ENCODE measurements at places on chromosomes 13 and 19.

GRCh38 chr13:20498659-20499058, 27.0 kb downstream of the CRYL1 start:
- DNase-seq, result no peak

DNA sequence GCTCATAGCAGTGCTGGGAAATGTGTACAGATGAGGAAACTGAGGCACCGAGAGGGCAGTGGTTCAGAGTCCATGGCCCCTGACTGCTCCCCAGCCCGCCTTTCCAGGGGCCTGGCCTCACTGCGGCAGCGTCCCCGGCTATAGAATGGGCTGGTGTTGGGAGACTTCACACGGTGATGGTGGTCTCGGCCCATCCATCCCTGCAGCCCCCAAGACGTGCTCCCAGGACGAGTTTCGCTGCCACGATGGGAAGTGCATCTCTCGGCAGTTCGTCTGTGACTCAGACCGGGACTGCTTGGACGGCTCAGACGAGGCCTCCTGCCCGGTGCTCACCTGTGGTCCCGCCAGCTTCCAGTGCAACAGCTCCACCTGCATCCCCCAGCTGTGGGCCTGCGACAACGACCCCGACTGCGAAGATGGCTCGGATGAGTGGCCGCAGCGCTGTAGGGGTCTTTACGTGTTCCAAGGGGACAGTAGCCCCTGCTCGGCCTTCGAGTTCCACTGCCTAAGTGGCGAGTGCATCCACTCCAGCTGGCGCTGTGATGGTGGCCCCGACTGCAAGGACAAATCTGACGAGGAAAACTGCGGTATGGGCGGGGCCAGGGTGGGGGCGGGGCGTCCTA, 15.9 kb downstream of the LDLR start:
- no peak for DNase-seq

GRCh38 chr19:13544423-13544822, 38.1 kb upstream of the CACNA1A start:
- no peak for DNase-seq

DNA sequence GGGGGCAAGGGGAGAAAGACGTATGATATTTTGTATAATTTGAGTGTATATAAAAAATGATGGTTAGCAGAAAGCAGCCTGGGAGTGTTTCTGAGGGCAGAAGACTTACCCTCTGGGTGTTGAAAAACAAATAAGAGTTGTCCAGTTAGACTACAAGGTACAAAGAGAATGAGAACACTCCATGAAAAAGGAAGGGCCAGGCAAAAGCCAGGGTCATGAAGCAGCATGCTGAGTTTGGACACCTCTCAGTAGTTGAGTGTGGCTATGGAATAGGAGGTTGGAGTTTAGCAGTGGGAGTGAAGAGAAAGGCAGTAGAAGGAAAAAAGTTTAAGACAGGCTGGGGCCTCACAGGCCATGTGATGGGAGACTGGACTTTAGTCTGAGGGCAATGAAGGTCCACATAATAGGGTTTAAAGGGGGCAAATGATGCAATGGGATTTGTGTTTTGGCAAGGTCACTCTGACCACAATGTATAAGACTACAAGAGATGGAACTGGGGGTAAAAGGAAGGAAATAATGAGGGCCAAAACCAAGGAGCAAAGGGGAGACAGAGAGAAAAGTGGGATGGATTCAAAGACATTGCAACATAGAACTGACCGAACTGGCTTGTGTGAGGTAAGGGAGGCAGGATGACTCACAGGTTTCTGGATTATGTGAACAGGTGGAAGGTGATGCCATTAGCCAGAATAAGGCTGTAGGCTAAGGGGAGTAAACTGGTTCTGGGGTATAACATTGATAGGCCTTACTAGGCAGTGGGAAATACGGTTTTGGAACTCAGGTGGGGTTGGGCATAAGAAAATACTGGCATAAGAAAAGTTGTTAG, 76.6 kb downstream of the SERP2 start:
- DNase-seq, result no peak

- no peak for DNase-seq
Measured at GRCh38 chr13:20043207-20043925, 84.8 kb downstream of the ZMYM2 start.

DNA sequence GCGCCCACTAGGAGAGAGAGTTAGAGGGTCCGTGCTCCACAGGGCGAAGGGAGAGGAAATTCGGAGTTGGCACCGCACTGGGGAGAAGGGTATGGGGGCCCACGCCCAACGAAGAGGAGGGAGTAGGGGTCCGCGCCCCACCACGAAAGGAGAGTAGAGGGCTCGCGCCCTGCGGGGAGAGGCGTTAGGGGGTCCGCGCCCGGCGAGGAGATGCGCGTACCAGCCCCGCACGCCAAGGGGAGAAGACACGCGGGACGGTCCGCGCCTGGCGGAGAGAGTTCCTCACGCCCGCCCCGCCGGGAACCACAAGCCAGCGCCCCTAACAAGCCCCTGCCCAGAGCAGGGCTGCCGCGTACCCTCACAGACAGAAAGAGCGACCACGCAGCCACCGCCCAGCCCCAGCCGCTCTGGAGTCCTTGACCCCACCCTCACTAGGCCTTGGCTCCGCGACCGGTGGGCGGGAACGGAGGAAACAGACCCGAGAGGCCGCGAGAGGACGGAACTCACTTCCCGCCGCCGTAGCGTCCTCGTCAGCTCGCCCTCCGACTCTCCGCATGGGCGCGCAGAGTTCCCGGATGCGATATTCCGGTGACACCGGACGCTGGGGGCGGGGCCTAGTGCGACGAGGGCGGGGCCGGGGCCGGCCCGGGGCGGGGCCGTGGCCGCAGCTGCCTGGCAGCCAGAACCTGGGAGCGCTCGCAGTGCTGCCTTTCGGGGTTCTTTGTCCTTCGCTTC, 20.0 kb upstream of the ZSCAN18 start:
- DNase-seq, result peak; percentile 50

DNA sequence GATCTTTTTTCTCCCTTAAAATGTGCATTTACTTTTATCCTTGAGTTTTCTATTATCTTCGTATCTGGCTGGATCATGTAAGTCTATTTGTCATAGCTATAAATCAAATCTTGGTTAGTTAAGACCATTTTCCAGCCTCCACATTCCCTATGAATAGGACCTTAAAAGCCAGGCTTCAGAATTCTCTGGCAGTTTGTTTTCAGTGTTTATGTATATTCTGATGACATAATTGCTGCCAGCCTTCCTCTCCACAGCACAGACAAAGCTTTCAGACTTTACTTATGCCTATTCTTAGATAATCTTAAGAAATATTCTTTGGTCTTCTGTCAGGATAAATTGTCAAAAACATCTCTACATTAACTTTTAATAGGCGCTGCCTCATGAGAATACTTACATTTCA, 870.8 kb upstream of the SPRY2 start:
- no peak for DNase-seq

DNA sequence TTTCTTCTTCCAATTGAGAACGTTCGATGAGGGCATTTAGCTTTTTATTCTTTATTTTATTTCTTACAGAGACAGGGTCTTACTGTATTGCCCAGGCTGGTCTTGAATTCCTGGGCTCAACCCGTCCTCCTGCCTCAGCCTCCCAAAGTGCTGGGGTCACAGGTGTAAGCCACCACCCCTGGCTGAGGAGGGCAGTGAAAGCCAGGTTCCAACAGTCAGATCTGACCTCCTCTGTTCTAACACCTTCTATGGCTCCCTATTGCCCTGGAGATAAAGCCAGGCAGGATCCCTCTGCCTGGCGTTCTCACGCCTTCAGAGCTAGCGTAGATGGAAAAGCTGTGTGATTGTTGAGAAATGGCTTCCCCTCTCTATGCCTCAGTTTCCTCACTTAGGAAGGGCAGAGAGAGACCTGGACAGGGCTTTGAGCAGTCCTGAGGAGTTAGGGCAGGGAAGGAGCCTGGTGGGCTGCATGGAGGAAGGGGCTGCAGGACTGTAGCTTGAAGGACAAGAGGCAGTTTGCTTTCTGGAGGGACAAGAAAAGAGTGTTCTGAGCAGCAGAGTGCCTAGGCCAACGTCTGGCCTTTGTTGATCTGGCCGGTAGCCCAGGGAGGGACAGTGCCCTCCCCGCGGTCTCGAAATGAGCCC, 5.5 kb downstream of the ARHGAP45 start:
- no peak for DNase-seq

- no peak for DNase-seq
Measured at GRCh38 chr13:46615888-46616531, 63.0 kb downstream of the LRCH1 start.

DNA sequence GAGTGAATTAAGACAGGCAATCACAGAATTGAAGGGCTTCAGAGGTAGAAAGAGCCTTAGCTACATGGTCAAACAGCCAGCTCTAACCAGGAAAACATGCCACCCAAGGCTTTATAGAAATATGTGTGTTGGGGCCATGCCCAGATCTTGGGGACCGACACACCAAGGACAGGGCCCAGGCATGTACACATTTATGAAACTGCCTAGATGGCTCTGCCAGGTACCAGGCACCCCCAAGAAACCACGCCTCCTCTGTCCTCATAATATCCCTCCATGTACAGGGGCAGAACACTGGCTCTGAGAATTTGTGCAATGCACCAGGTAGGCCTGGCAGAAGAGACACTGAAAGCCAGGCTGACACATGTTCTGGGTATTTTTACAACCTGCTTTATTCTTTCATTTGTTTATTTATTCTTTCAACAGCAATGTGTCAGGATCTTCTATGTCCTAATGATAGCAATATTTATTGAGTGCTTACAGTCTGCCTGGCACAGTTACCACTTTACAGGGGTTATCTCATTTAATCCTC, 137.9 kb upstream of the LSM14A start:
- no peak for DNase-seq

GRCh38 chr19:17572638-17573037, 17.2 kb downstream of the COLGALT1 start:
- no peak for DNase-seq

GRCh38 chr19:32469795-32470194, 64.2 kb downstream of the DPY19L3 start:
- DNase-seq, result no peak

GRCh38 chr19:11539495-11540365, 1.1 kb downstream of the CNN1 start:
- DNase-seq, result no peak

DNA sequence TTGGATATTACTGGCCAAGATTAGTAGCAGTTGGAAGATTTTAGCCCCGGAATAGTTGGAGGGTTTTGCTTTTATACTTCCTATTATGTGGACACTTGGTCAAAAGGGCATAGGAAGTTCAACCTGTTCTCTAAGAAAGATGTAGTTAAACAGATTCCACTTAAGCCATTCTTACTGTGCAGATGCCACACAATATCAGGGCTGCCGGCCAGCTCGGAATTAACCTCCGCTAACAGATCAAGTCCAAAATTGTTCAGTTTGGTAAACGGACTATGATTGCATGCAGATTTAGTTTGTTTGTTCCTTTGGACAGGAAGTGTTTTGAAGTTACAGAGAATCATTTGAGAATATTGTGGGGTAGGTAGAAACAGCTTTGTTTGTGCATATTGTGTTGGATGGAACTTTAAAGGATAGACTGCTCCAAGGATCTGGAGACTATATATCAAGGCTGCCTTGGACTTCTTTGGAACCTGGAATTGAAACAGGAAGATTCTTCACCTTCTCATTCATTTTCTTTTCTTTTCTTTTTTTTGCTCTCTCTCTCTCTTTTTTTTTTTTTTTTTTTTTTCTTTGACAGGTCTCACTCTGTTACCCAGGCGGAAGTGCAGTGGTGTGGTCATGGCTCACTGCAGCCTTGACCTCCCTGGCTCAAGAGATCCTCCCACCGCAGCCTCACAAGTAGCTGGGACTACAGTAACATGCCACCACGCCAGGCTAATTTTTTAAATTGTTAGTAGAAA, 5.0 kb upstream of the SPRY2 start:
- no peak for DNase-seq

Data from left hindlimb (tissue), 1 donor.